ENCODE measurements at places on chromosomes 12 and 14. TPM values are rescaled to one million over a fixed set of nuclear protein-coding genes. Genes with fewer than 3 reads are reported as not detected.

DNA sequence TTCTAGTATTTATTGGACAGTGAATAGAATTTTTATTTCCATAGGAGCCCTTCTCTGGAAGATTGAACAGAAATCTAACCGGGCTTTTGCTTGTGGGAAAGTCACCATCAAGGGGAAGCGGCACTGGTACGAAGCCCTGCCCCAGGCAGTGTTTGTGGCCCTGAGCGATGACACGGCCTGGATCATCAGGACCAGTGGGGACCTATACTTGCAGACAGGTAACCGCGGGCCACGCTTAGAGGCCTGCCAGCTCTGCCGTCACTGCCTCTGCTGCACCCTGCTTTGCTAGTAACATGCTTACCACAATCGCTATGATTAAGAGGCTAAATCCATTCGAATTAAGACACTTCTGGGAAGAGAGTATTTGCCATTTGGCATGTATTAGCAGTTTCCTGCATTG lies 69.2 kb downstream of the ANKRD9 start:
- DNase-seq = no peak
- peaks cover 7% of the 10 kb centered on the region for H3K36me3 ChIP-seq
- H3K27ac ChIP-seq = no peak overlapping the region
- H3K27me3 ChIP-seq = no peaks in the 10 kb centered on the region

DNA sequence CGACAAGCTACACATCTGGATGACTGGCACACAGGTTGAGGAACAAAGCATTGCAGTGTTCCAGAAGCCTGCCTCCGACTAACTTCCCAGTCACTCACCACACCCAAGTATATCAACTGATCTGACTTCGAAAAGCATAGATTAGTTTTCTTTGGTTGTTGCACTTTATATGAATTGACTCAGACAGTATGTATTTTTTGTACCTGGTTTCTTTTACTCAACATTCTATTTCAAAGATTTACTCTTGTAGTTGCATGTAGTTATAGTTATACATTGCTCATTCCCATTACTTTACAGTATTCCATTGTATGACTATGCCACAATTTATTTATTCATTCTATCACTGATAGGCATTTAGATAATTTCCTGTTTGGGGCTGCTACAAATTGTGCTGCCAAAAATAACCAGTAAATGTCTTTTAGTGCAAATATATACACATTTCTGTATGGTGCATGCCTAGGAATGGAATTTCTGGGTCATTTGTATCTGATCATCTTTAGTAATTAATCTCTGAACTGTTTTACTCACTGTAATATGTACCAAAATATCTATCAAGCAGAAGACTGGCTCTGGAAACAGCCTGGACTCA lies 17.8 kb downstream of the PLCZ1 start:
- no peak for DNase-seq
- no peaks in the 10 kb centered on the region for H3K36me3 ChIP-seq
- H3K4me1 ChIP-seq = no peaks in the 10 kb centered on the region
- no peak overlapping the region for H3K4me3 ChIP-seq
- H3K27ac ChIP-seq = no peak overlapping the region

DNA sequence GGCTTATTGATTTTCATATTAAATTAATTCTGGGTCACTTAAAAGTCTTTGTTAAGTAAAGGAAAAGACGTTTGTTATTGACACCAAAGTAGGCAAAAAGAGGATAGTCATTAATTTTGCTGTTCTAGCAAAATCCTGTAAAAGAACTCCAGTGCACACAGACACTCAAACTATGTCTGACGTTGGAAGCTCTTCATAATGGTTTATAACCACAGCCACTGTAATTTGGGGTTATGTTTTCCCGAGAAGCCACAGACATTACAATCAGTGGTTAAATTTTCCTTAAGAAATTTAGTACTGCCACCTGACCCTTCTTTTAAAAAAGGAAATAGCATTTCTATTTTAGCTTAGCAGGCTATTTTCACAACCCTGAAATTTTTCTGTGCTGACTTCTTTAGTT lies 267.5 kb downstream of the CCDC91 start:
- no peaks in the 10 kb centered on the region for H3K36me3 ChIP-seq
- no peak for DNase-seq
- H3K4me3 ChIP-seq = no peak overlapping the region
- H3K27ac ChIP-seq = no peak overlapping the region
- no peaks in the 10 kb centered on the region for H3K27me3 ChIP-seq

- H3K27me3 ChIP-seq = no peaks in the 10 kb centered on the region
- no peaks in the 10 kb centered on the region for H3K36me3 ChIP-seq
- no peak for DNase-seq
- no peak overlapping the region for H3K27ac ChIP-seq
Observed at GRCh38 chr12:2168808-2169207, 116.0 kb downstream of the CACNA1C start.

DNA sequence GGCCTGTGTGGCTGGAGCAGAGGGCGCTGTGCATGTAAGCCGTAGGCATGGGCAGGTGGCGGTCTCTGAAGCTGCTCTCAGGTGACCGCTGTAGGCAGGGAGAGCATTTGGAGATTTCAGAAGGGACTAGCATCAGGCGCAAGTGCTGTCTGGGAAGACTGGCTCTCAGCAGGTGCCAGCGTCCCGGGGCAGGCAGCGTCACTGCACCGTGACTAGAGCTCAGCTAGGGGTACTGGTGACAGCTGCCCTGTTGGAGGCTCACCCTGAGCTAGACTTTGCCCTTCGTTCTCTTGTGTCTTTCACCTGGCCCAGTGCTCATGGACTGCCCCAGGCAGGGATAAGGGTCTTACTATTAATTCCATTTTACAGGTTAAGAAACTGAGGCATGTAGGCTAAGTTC lies 78.9 kb downstream of the DDX51 start:
- H3K4me3 ChIP-seq = no peak overlapping the region
- H3K36me3 ChIP-seq = peaks cover 11% of the 10 kb centered on the region
- no peaks in the 10 kb centered on the region for H3K27me3 ChIP-seq
- H3K4me1 ChIP-seq = no peaks in the 10 kb centered on the region
- no peak overlapping the region for H3K27ac ChIP-seq

DNA sequence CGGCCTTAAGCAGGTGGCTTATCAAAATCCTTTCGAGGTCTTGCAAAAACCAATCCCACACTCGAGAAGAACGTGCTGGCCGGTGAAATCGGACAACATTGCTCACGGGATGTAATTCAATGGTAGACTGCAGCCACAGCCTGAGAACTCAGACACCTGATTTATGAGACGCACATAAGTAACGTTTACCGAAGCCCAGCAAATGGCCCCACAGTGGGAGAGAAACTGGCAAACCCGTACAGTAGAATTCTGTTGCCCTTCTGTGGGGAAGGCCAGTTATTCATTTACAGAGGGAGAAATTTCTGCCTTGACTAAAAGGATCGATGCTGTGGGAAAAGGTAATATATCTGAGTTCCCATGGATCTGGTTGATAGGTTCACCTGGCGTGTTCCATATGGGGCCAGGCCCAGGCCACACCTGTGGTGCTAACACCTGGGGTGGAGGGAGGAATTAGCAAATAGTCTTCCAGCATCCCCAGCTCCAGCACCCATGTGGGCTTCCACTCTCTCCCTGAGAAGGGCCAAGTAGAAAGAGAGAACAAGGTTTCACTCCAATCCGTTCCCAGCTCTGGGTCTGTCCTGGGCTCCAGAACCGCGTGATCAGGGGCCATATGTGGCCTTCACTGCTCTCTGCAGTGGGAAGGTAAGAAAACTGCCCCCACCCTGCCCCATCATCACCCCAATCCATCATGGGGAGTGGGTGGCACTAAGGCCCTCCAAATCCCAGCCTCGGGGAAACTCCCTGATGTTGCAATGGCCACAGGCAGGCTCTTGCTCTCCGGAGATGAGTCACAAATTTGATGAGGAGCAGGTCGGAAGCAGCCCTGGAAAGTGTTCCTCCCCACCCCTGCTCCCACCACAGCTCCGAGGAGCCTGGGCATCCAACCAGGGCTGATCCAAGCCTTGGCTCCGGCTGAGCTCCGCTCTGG lies 12.7 kb downstream of the BDKRB1 start:
- no peaks in the 10 kb centered on the region for H3K27me3 ChIP-seq
- H3K4me1 ChIP-seq = no peaks in the 10 kb centered on the region
- no peak overlapping the region for H3K4me3 ChIP-seq
- DNase-seq = no peak

DNA sequence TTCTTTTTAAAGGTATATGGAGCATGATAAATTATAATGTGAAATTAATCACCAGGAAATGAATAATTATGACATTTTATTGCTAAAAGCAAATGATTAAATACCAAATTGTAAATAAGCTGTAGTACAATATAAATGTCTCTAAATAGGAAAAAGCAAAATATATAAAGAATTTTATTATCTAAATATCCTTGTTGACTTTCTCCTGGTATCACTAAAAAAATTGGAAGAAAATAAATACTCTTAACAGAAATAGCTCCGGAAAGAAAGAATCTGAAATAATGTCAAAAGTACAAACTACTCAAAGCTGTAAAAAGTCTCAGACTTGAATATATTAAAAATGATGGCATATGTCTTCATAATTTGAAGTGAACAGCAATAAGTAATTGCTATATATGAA lies at the start of gene OR11H7:
OR11H7 (plus strand) TSS at position 301 of the 400 bp plus-strand sequence.
- H3K4me1 ChIP-seq = no peaks in the 10 kb centered on the region
- H3K4me3 ChIP-seq = no peak within 1 kb of the TSS
- peaks cover 6% of the 10 kb centered on the region for H3K36me3 ChIP-seq
- H3K27me3 ChIP-seq = no peaks in the 10 kb centered on the region

- peaks cover 10% of the 10 kb centered on the region for H3K4me1 ChIP-seq
- H3K27me3 ChIP-seq = no peaks in the 10 kb centered on the region
- no peak overlapping the region for H3K27ac ChIP-seq
- DNase-seq = no peak
- H3K4me3 ChIP-seq = no peak overlapping the region
Observed at GRCh38 chr14:76810525-76810924, 2.2 kb downstream of the ANGEL1 start.

GRCh38 chr14:24798911-24799462 lies 165.0 kb upstream of the GZMB start:
- H3K27ac ChIP-seq = no peak overlapping the region
- H3K4me3 ChIP-seq = no peak overlapping the region
- no peaks in the 10 kb centered on the region for H3K4me1 ChIP-seq
- H3K27me3 ChIP-seq = no peaks in the 10 kb centered on the region
- peak; percentile 28 for DNase-seq

- H3K4me3 ChIP-seq = no peak overlapping the region
- no peak for DNase-seq
- H3K4me1 ChIP-seq = peaks cover 3% of the 10 kb centered on the region
- no peaks in the 10 kb centered on the region for H3K27me3 ChIP-seq
- no peaks in the 10 kb centered on the region for H3K36me3 ChIP-seq
Observed at GRCh38 chr12:22916241-22916640, 291.3 kb downstream of the ETNK1 start.

- no peak overlapping the region for H3K27ac ChIP-seq
- H3K4me3 ChIP-seq = no peak overlapping the region
- no peaks in the 10 kb centered on the region for H3K27me3 ChIP-seq
- no peak for DNase-seq
- H3K4me1 ChIP-seq = no peaks in the 10 kb centered on the region
Observed at GRCh38 chr14:74595006-74595735, 16.9 kb downstream of the LTBP2 start.

DNA sequence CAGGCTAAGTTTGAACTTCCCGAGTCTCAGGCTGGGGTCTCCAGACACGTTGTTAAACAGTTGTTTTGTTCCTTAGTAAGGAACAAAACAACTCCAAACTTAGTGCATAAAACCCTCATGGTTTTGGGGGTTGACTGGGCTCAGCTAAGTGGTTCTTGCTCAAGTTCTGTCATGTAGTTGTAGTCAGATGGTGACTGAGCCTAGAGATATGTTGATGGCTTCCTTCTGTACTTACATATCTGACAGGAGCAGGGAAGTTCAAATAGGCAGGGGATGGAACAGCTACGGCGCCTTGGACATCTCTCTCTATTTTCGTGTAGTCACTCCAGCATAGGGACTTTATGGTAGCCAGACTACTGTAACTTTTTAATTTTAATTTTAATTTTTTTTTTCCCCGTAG lies 45.7 kb downstream of the SPATS2 start:
- H3K27me3 ChIP-seq = no peaks in the 10 kb centered on the region
- no peak for DNase-seq
- H3K4me1 ChIP-seq = no peaks in the 10 kb centered on the region
- H3K27ac ChIP-seq = no peak overlapping the region
- H3K36me3 ChIP-seq = no peaks in the 10 kb centered on the region

DNA sequence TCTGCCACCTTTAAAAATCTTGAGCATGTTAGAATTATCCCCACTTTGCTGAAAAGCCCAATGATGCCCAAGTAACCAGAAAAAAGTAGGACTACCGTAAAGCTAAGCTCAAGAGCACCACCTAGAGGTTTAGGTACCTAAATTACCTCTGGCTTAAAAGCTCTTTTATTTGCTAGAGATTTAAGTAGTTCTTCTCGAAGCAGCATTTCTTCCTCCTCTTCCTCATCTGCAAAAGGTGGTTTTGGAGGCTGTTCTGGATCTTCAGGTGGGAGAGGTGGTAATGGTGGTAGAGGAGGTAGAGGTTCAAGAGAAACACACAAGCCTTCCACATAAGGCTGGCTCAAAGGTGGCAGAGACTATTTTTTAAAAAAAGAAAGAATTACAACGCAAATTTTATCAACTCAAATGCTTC lies 26.9 kb downstream of the ZFC3H1 start:
- H3K27ac ChIP-seq = 0 out of 2 replicates have a peak overlapping the region, but pooled peaks have one; percentile 22
- H3K36me3 ChIP-seq = peaks cover 54% of the 10 kb centered on the region
- DNase-seq = peak; percentile 93
- H3K4me1 ChIP-seq = no peaks in the 10 kb centered on the region

GRCh38 chr14:97930166-97930565 lies 1133.0 kb downstream of the VRK1 start:
- no peaks in the 10 kb centered on the region for H3K27me3 ChIP-seq
- H3K36me3 ChIP-seq = no peaks in the 10 kb centered on the region
- H3K27ac ChIP-seq = no peak overlapping the region
- H3K4me1 ChIP-seq = no peaks in the 10 kb centered on the region
- DNase-seq = no peak
- no peak overlapping the region for H3K4me3 ChIP-seq

- no peak overlapping the region for H3K4me3 ChIP-seq
- peaks cover 20% of the 10 kb centered on the region for H3K27me3 ChIP-seq
- no peaks in the 10 kb centered on the region for H3K36me3 ChIP-seq
Observed at GRCh38 chr14:73794146-73794545, 57.5 kb upstream of the PTGR2 start.

GRCh38 chr14:96514694-96515093 lies 12.5 kb downstream of the PAPOLA start:
- H3K4me3 ChIP-seq = no peak overlapping the region
- no peaks in the 10 kb centered on the region for H3K36me3 ChIP-seq
- H3K27ac ChIP-seq = no peak overlapping the region
- no peak for DNase-seq
- no peaks in the 10 kb centered on the region for H3K27me3 ChIP-seq

CHPT1 gene
- total RNA-seq = 23.0 TPM

LRIG3 gene
- 7.5 TPM for total RNA-seq

OTX2 gene
- 21.2 TPM for total RNA-seq

PSMC1 gene
- total RNA-seq = 116 TPM

FITM1 gene
- total RNA-seq = not detected

RIMKLB gene
- 94.8 TPM for total RNA-seq

GPR84 gene
- not detected for total RNA-seq

IL22 gene
- not detected for total RNA-seq

RNASE3 gene
- not detected for total RNA-seq

KRT77 gene
- not detected for total RNA-seq

Data from GM23338 (cell line).